ENCODE measurements at places on chromosomes 6 and 20.
A peak's percentile ranks its signal among the peaks of the same experiment; 100 is the strongest.

DNA sequence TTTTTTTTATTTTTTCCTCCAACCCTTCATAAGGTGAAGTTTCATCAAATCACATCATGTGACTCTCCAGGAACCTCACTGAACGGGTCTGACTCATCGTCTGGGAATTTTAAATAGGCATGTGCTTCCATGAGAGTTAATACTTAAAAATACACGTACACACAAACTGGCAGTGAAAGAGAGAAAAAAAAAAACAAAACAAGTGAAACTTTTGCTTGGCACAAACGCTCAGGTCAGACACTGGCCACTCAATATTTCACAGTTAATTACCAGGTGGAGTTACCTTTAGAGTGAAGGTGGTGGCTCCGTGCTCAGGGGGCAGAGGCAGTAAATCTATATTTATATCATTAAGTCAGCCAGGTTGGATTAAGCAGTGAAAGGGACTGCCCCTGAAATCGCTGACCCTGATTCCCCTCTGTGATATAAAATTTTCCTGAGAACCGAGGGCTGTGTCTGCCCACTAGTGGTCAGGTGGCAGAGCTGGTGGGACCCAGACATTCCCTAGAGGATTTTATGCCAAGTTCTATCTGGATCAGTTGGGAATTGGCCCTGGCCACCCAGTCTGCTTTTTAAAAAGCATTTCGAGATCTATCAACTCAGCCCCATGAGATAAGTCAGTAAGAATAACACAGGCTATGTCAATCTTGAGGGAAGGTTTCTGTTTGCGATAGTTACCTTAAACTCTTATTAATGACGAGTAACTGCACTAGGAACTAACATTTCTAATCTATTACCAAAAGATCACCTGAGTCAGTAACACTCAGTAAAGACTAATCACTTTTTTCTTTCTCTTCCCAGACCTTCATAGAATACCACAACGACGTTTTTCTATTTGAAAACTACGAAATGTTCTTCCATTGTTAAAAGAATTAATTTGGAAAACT lies 259.1 kb downstream of the HDGFL1 start:
- peak; percentile 63 for DNase-seq

GRCh38 chr6:43771858-43772680 lies 2.1 kb downstream of the VEGFA start:
- DNase-seq = peak; percentile 76

DNA sequence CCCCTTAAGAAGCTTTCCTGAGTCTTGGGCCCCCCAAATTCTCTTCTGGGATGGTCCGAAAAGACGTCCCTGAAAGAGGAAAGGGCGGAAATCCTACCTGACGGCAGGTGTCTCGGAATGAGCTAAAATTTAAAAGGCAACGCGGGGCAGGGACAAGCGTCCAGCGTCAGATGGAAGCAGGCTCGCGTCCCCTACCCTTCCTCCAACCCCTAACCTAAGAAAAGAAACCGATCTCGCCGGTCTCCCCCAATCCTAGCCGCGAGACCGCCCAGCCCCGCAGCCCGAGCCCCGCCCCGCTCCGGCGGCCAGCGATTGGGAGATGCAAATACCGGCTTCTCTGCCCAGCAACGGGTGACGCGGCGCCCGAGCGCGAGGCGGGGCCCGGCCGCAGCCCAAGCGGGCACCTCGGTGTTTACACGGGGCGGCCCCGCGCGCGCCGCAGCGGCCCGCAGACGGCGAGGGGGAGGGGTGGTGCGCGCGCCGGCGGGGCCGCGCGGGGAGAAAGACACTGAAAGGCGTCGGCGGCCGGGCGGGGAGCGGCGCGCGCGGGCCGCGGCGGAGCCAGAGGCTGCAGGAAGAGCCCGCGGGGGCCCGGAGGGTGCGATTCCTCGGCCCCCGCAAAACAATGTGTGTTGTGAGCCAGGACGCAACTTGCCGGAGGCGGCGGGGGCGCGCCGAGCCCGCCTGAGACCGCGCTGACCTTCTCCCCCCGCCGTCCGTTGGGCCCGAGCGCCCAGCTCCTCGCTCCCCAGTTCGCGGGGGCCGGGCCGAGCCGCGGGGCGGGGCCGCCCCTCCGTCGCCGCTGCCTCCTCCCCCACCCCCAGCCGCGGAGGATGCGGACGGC lies at the start of gene SOX12:
Gene SOX12, plus strand, starts transcription at position 508 of the 844 bp plus-strand sequence. CDS start 373 bp downstream, outside the sequence.
- peak; percentile 94 for DNase-seq

GRCh38 chr20:35171753-35172433 lies at the start of gene PROCR:
PROCR (plus strand) TSS chr20:35172072; CDS start chr20:35172155, 83 bp downstream.
- peak; percentile 52 for DNase-seq
